ENCODE measurements at places on chromosomes 1 and 21.

DNA sequence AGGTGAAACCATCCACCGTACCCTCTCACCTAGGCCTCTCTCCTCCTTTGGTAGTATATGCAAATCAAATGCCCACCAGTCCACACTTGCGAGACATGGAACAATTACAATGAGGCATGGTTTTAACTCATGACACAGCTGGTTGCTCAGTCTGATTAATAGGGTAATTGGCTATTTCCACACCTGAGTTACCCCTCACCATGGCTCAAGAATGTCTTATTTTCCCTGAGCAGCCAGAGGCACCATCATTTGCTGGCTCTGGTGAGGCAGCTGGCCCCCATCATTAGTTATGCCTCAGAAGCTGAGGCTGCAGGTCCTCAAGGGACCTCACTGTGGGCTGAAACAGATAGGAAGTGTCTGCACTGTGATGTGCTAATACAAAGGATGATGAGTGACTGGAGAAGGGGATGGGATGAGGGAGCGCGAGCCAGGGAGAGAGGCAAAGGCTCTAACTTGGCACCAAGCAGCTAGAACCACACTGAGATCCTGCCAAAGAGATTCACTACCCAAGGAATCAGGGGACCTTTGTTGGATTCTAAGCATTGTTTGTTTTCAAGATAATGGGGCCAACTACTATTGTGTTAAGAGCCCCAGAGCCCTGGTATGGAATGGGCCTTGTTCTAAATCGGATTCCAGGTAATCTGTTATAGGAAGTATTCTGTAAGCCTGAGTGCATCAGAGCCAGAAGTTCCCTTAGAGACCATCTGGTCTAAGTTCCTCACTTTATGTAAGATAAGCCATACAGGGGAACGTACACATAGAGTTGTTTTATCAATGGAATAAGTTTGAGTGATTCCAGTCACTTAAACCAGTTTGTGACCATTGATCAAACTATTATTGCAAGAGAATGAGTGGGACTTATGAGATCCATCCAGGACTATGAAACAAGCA, 80.0 kb upstream of the CNTN2 start:
- DNase-seq: no peak

GRCh38 chr21:33780631-33781030, 135.0 kb downstream of the ATP5PO start:
- no peak for DNase-seq

DNA sequence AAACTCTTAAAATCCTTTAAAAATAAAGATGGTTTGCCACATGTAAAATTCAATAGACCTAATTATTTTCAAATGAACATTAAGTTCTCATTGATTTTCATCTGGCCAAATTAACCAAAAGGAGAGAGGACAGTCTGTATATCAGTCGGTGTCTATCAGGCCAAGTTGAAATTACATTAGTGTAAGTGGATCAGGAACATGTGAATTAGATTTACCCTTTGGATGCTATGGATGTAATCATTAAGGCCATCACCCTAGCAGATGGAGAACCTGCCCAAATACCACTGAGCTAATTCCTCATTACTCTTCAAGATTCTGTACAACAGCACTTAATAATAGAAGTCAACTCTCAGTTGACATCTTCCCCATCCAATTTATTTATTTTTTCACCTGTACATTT, 29.5 kb upstream of the DPT start:
- DNase-seq: no peak

DNA sequence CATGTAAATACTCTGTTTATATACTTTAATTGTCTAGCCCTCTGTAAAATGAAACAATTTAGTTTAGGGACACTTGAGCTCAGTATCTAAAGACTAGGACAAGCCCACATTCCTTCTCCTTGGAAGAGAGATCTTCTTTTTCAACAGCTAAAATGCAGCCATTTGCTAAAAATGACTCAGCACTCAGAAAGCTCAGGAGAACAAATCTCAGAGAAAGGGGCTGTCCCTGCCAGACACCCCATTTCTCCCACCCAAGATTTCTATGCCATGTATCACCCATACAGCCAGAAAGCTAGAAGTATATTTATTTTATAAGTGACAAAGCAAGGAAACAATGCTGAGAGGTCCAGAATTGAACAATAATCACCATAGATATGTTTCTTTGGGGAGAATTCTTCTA, 23.2 kb upstream of the PRDX6 start:
- no peak for DNase-seq

DNA sequence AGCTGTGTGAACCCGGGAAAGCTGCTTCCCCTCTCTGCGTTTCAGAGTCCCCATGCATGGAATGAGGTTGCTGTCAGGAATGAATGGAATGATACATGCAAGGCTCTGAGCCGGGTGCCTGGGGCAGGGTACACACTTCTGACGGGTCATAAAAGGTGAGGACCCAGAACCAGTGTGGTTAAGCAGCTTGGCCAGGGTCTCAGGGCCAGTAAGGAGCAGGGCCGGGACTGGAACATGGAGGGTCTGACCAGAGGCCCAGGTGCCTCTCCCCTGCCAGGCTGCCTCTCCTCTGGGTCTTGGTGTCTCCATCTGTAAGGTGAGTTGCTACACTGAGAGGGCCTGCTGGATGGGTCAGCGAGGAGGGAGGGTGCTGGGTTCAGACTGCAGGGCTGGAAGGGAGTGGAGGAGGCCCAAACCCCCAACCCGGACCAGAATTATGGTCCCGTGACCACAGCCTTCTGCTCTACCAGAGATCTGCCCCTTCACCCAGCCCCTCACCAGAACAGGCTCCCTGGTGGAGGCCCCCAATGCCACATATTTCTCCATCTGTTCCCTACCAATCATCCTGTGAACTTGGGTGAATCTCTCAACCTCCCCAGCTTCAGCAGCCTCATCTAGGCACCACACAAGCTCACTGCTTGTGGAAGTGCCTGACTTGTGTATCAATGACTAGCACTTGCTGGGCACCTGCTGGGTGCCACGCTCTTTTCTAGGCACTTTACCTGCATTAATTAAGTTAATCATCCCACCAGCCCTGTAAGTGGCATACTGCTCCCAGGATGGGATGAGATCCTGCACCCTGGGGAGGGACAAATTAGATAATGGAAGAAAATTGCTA, 16.2 kb upstream of the LRP8 start:
- no peak for DNase-seq

DNA sequence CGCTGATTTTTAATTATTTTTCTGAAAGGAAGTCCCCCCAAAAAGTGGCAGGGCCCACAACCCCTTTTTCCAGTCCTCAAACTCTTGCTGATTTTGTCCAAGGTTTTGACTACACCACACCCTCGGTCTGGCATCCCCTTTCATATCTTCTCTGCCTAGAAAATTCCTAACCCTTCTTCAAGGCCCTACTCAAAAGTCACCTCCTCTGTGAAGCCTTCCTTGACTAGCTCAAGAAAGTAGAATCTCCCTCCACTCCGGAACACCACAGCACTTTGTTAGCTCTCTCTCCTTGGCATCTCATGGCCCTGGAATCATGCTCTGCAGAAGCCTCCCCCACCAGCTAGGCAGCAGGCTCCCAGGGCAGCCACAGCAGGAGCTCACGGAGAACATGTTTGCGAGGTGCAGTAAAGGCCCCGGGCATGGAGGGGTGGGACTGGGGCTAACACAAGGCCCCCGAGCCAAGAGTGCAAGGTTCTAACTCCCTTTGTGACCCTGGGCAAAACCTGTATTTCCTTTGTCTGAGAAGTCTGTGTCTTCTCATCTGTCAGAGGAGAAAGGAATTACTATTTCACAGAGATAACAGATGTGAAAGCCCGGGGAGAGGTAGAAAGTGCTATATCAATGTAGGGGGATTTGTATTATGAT, 17.7 kb upstream of the S100A7 start:
- no peak for DNase-seq

DNA sequence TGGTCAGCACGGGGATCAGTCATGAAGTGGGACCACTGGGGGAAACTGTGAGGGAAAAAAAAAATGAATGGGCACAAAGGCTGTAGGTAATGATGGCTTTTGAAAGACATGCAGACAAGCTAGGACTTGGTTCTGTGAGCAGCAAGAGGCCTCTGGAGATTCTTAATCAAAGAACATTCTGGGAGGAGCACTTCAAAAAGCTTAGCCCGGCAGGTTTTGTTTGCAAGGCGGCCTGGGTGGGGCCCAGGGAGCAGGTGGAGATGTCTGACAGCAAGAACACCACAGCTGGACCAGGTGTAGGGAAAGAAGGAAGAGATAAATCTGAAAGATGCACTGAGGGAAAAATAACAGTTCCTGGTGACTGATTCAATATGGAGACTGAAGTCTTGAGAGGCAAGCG, 6.0 kb downstream of the TEX35 start:
- DNase-seq: no peak

- no peak for DNase-seq
Measured at GRCh38 chr1:242870966-242871365, 346.5 kb upstream of the PLD5 start.

GRCh38 chr1:68615312-68615711, 118.4 kb upstream of the DEPDC1 start:
- DNase-seq: no peak

DNA sequence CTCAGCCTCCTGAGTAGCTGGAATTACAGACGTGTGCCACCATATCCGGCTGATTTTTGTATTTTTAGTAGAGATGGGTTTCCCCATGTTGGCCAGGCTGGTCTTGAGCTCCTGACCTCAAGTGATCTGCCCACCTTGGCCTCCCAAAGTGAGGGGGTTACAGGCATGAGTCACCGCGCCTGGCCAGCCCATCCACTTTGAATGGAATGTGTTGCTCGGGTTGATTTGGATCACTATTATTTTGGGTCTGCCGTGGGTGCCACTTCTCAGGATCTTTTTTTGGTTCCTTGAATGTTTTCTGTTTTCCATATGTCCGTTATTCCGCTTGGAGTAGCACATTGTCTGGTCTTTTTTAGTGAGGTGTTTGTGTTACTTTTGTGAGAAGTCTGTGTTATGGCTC, 17.0 kb downstream of the PCNT start:
- no peak for DNase-seq

GRCh38 chr1:170203693-170204092, 57.9 kb downstream of the NTMT2 start:
- no peak for DNase-seq

GRCh38 chr1:201061886-201062285, 38.4 kb upstream of the KIF21B start:
- DNase-seq: no peak

DNA sequence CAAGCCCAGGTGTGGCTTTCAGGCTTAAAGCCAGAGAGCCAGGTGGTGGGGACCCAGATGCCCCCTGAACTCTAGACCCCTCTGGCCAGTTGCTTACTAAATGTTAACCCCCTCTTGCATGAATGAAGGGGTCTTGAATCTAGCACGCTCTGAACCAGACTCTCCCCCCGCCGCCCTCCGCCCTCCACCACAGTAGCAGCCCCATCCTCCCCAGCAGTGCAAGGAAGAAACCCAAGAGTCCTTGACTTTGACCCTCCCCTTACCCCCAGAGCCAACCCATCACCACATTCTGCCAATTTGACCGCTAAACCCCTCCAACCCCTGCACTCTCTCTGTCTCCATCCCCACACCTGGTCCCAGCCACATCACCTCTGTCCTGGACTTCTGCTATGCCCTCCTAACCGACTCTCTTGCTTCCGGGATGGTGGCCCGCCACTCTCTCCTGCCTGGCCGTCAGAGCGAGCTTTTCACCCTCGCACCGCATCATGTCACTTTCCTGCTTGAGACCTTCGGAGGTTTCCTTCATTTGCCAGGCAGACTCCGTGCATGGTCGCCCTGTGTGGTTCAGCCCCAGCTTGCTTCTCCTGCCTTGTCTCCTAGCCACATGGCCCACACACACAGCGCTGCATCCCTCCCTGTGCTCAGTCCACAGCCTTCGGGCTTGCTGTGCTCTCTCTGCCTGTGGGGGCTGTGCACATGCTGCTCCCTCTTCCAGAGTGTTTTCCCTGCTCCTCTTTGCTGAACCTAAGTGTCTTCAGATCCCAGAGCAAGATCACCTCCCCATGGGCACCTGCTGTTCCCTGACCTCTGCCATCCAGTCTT, 113.4 kb downstream of the HUNK start:
- no peak for DNase-seq

DNA sequence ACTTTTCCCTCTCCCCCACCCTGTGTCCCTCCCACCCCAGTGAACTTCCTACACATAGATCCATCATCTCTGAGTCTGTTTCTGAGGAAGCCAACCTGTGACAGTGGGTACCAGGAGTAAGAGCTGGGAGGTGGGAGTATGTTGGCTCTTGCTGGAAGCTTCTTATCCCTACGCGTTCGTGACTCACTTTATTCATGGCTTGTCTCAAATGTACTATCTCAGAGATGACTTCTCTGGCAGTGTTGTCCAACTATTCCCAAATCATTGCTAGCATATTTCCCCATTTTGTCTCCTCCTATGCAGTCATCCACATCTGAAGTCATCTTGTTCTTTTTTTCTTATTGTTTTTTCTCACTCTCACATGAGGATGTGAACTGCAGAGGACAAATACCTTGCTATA, 88.0 kb downstream of the HIVEP3 start:
- DNase-seq: no peak

GRCh38 chr1:87730274-87731216, 401.9 kb downstream of the LMO4 start:
- no peak for DNase-seq

DNA sequence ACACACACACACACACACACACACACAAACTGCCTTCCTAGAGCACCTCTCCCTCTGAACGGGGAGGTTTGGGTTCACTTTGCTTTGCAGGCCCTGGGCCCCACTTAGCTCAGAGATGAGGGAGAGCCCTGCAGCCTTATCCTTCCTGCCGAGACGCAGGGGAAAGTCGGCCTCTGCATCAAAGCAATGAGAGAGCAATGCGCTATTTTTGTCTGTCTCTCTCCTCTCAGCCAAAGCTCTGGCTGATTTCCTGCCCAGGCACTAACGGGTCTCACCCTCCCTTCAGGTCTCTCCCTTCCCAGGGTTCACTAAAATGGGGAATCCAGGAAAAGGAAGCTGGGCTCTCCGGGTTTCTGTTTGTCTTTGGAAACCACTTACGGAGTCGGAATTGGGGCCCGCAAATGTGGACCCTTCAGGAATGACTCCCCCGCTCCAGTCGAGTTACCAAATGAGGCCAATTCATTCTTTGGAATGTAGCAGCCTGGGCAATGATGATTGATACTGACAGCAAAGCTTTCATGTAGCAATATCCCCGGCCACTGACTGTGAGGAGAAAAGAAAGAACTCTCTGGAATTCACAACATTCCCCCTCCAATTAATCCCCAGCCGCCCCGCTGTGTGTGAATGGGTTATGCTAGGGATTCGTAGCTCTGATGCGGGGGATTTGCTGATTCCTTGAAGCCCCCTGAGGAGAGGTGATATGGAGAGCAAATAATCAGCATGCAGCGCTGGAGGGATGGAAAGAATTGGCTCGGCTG, 61.5 kb upstream of the WLS start:
- DNase-seq: no peak

DNA sequence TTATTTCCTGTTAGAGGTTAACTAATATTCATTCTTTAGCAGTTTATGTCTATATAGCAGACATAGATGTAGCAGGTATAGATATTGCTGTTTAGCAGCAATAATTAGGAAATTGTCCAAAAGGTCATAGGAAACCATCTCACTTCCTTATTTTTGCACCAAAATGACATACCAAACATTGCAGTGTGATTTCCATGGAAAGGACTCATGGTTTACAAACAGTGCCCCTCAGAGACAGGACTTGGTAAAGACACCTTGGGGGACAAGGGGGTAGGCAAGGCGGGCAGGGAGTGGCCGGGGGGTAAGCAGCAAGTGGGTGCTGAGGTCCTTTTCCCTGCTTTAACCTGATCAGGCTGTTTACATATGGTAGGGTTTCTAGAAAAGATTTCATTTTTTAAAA, 30.5 kb downstream of the BATF3 start:
- no peak for DNase-seq

GRCh38 chr1:210883821-210884220, 250.1 kb downstream of the KCNH1 start:
- DNase-seq: no peak

Measured in DMS 273 treated with DMSO at 0.1 percent for 48 hours (cell line).